ENCODE measurements at places on chromosomes 16 and 17. TPM values are rescaled to one million over a fixed set of nuclear protein-coding genes. Genes with fewer than 3 reads are reported as not detected.

DNA sequence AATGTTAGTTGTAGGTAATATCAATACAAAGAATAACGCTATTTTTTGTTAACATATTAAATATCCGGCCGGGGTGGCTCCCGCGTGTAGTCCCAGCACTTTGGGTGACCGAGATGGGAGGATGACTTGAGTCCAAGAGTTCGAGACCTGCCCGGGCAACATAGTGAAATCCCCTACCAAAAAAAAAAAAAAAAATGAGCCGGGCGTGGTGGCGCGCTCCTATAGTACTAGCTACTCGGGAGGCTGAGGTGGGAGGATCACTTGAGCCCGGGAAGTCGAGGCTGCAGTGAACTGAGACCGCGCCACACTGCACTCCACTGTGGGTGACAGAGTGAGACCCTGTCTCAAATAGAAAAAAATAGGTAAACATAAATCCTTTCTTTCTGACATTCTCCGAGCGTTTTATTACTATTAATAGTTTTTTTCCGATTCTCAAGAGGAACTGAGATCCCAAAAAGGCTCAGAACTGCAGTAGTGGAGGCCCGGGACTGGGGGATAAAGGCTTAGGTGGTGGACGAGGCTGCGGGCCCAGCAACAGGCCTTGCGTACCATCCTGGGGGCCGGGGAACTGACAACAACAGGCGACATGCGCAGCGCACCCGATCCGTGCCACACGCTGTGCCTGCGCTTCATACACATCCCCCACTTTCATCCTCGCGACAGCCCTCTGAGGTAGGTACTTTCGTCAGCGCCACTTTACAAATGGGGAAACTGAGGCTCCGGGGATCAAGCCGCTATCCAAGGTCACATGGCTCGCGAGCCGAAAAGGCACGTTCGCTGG is 919 bp downstream of the N4BP1 start:
- peak; percentile 29 for DNase-seq

Gene HBA1
- total RNA-seq: 1.8 TPM

- no peak for DNase-seq
These were observed 107.2 kb downstream of the ANKFN1 start for GRCh38 chr17:56260376-56261002.

GRCh38 chr16:70767377-70768202 is 33.4 kb downstream of the VAC14 start:
- no peak for DNase-seq

Gene AATK
- 3.8 TPM for total RNA-seq

DNA sequence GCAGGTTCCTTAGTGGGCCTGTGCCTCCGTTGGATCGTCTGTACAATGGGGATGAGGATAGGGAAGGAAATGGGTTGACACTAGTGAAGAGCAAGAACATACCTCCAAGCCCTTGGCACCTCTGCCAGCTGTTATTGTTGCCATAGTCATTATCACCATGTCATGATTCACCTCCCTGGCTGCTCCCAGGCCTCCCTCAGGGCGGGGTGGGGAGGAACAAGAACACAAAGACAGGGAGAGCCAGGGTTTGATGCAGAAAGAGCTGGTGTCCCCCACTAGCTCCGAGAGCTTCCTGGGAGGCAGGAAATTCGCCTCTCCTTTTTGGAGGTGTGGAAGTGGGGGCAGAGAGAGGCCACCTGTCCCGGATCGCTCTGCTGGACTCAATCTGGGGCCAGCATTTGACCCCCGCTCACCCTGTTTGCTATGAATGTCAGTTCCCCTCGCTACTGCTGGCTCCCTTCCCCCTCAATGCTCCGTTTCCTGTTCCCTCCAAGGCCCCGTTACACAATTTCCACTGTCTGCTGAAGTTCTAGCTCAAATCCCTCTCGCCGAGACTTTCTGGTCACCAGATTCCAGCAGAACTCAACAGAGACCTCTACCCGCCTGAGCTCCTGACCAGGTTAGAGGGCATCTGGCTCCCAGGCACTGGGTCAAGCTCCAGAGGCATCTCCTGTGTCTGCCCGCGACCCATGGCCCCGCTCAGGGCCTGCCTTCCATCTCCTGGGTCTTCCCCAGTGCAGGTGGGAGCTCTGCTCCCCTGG is 9.1 kb downstream of the TIMP2 start:
- no peak for DNase-seq

GRCh38 chr16:1687427-1688316 is 9.6 kb downstream of the JPT2 start:
- no peak for DNase-seq

GRCh38 chr16:10870808-10871156 is 6.2 kb upstream of the CIITA start:
- DNase-seq: no peak

DNA sequence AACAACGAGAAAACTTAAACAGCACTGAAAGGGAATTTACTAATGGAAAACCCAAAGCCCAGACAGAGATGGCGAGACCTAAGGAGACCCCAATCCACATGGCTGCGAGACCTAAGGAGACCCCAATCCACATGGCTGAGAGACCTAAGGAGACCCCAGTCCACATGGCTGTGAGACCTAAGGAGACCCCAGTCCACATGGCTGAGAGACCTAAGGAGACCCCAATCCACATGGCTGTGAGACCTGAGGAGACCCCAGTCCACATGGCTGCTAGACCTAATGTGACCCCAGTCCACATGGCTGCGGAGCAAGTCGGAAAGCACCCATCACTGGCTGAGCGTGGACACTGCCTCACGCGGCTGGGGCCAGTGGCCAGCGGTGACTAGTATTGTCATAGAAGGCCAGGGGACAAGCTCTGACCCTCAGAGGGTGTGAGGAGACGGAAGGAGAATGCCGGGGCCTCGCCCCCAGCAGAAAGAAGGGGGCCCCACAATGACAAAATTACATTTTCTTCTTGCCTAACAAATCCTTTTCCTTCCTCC is 241.8 kb downstream of the C16orf95 start:
- no peak for DNase-seq

Gene ATXN1L
- 15.3 TPM for total RNA-seq

DNA sequence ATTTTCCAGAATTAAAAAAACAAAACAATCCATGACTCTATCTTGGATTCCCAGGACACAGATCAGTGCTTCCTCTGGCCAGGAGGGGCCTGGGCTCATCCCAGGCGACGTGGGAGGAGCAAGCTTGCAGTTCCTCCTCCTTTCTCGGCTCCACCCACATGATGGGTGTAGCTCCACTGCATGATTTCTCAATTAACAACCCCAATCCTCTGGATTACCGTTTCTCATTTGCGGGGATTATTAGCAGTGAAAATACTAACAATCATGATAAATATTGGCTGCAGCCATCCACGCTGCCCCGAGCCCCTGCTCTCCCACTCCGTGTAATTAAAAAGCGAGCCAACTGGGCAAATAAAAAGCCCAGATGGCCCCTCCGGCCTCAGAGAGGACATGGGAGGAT is 46.4 kb upstream of the SDK2 start:
- DNase-seq: no peak

DNA sequence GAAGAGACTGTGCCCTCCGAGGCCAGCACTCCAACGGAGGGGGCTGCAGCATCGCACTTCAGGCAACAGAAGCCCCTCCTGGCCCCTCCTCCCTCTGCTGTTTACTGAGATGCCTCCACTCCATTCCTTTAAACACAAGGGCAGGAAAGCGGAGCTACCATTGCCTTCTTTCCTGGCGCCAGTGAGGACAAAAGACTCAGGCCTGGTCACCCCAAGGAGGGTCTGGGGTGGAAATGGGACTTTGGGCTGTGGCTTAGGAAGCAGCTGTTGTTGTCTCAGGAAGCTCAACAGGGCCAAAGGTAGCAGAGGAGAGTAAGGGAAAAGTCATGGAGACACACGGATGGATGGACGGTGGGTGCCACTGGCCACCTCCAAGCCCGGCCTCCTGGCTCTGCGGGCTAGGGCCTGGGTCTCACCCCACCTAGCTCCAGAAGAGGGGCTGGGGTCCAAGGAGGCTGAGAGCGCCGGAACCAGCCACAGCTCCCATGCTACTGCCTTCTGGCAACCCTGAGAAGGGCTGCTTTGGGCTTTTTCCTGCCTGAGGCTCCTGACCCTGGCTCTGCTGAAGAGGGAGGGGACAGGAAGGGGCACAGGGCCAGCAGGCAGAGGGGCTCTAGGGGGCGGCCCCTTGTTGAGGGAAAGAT is 11.1 kb downstream of the CD300LG start:
- DNase-seq: no peak

DNA sequence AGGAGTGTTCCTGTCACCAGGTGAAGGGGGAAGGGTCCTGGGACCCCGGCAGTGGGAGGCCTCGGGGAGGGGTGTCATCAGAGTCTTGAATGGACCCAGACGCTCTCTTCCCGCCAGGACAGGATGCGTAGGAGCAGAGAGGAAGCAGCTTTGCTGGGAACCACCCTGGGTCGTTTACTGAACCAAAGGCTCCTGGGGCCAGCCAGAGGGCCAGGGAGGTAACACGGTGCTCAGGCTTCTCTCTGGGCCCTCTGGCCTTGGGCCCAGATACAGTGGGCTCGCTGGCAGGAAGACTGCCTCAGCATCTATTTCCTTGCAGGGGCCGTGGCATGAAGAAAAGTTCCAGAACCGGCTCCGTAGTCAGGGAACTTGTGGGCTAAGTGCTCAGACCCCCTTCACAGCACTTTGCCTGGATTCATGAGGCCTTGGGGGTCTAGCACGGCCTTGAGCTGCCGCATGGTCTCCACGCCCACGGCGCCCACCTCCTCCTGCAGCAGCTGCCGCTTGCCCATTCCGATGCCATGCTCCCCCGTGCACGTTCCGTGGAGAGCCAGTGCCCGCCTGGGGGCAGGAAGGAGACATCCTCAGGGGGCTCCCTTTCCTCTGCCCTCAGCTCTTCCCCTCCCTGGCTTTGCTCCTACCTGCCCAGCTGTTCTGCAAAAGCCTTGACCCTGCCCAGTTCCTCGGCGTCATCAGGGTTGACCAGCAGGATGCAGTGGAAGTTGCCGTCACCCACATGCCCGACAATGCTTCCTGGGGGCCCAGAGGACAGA is 4.4 kb downstream of the LDHD start:
- no peak for DNase-seq

DNA sequence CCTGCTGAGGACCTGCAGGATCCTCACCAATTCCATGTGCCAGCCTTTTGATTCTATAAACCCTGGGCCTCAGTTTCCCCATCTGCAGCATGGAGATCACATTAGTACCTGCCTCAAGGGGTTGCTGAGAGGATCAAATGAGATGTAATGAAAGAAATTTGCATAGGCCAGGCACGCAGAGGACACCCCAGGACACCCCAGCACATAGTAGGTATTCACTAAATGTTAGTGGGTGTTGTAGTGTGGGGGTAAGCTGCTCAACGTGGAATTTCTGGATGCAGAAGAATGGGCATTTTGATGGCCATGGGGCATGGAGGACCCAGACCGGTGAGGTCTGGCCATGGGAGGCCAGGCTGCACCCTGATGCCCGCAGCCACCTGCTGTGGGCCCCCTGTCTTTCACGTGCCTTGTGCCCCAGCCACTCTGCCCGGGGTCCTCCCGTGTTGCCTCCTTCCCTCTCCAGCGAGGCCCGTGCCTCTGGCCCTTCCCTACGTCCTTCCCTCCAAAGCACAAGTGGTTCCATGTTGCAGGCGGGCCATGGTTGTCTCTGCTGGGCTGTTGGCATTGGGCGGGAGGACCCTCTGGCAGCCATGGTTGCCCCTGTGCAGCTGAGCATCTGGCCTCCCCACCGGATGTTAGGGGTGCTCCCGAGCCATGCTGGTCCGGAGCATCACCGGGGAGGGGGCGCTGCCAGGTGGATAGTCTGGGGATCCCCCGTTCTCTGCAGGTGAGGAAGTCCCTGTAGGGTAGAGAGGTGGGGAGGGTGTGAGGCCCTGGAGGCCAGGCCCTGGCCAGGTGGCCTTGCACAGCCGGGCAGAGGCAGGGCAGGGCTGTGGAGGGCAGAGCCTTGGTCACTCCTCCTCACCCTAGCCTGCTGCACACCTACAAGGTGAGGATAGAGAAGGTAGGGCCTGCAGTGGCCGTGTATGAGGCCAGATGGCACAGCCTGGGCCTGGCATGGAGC is 8.6 kb downstream of the MAP2K3 start:
- DNase-seq: no peak

- DNase-seq: no peak
These were observed 19.4 kb downstream of the CLUH start for GRCh38 chr17:2691965-2692780.

GRCh38 chr17:74521701-74522201 is 9.5 kb downstream of the CD300LB start:
- DNase-seq: no peak

DNA sequence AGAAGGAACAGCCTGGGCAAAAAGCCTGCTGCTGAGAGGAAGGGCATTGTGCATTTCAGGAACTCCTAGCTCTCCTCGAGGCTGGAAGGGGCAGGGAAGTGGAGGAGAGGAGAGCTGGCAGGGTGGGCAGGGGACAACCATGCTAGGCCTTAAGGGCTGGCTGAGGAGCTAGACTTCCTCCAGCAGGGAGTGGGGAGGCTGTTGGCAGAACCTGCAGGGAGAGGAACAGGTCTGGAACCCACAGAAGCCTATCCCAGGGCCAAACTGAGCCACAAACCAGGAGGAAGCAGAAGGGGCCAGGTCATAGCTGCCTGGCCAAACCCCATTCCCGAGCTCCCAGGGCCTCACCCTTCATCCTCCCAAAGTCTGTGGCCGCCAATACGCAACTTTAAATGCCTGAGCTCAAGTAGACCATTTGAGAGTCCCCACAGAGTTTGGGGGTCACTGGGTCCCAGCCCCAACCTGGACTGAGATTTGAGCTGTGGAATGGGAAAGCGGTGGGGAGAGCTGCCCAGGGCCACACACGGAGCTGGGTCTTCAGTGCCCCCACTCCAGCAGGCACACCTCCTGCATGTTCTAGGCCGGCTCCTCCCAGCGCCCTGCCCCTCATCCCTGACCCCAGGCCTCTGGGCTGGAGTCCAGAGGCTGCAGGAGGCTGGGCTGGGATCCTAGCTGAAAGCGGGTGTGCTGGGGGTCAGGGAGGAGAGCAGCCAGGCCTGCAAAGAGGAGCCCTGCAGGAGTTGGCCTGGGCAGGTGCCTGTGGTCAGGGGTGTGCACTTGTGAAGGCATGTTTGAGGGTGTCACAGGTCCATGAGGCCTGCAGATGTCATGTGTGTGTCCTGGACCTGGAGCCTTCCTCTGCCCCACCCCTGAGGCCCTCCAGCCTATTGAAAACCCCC is 4.5 kb downstream of the CDH5 start:
- no peak for DNase-seq

All from activated T-cell treated with anti-CD3 and anti-CD28 coated beads, Interleukin-2, amount 50 U/mL, for 4 hours (primary cell).